ENCODE measurements at places on chromosomes 6 and 20.

DNA sequence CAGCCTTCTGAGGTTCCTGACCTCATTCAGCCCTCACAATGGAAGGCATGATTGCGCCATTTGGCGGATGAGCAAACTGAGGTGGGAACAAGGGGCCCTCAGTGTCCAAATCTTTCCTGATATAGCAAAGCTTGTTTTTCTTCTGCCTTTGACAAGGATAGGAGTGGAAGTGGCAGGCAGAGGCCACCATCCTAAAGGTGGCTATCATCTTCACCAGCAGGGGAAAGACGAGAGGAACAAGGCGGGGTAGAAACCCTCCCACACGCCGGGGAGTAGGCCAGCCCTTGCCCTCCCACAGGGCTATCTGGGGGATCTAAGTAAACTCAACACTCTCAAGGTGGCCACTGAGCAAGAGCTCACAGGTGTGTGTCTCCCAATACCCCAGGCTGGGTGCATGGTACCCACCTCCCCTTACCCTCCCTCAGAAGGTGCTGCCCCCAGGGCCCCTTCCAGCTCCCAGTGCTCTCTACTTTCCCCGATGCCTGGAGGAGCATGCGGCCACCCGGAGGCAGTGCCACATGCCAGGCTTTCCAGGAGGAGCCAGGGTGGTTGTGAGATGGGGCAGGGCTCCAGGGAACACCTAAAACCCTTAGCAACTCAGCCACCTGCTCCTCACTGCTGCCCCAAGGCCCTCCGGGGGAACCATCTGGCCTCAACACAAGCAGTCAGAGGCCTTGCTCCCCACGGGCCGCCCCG lies 11.2 kb downstream of the SPDEF start:
- DNase-seq = no peak

DNA sequence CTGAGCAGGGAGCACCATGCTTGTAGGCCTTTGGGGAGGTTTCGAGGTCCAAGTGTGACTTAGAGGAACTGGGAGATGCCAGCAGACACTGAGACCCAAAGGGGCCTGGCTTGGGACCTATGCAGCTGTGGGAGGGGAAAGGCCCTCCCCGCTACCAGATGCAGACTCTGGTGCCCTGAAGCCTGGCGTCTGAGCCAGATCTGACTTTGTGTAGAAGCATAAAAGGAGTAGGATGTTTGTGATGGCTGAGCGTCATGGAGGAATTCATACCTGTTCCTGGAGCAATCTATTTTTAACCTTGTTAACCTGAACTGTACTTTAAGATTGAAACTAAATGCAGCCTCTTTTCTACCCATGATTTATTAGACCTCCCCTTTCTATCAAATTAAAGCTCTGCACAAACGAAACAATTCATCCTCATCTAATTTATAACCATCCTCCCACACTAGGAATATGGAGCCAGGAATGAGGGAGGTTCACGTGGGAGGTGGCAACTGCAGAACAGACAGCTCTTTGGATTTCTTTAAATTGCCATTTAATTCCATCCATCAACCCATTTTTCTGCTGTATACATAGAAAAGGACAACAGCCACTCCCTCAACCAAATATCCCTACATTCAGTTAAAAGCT lies 172.6 kb upstream of the AGPAT4 start:
- DNase-seq = no peak

GRCh38 chr6:147852772-147853171 lies 344.3 kb downstream of the SAMD5 start:
- no peak for DNase-seq

- DNase-seq = no peak
These were observed 3.3 kb downstream of the ENTPD6 start for GRCh38 chr20:25198663-25199383.

- DNase-seq = no peak
These were observed 221.3 kb downstream of the ERMARD start for GRCh38 chr6:169972736-169973135.

DNA sequence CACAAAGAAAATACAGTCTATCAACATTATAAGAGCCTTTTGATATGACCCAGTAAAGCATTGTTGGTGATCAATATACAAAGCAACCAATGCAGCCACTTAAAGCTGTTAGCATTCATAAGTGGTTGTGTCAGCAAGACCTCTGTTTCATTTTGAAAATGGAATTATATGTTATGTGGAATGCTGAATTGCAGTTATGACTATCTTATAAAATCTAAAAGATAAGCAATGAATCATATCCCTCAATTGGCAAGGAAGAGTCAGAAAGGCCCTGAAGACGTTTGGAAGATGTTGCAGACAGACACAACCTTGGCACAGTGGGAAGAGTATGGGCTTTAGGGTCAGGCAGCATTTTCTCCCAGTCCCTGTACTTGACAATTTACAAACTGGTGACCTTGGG lies 93.8 kb upstream of the RNF217 start:
- no peak for DNase-seq
